Right lobe of liver (tissue), 6 donors: ENCODE measurements at places on chromosomes 4 and X.
A peak's percentile ranks its signal among the peaks of the same experiment; 100 is the strongest.

- no peak overlapping the region for H3K4me3 ChIP-seq
- H3K36me3 ChIP-seq, result no peaks in the 10 kb centered on the region
- no peak overlapping the region for H3K27ac ChIP-seq
- no peaks in the 10 kb centered on the region for H3K4me1 ChIP-seq
- no peaks in the 10 kb centered on the region for H3K27me3 ChIP-seq
- DNase-seq, result no peak
Observed at GRCh38 chrX:128599632-128600031, 547.4 kb upstream of the ACTRT1 start.

- no peaks in the 10 kb centered on the region for H3K27me3 ChIP-seq
- H3K4me1 ChIP-seq, result no peaks in the 10 kb centered on the region
- H3K36me3 ChIP-seq, result no peaks in the 10 kb centered on the region
- H3K4me3 ChIP-seq, result no peak overlapping the region
- H3K27ac ChIP-seq, result no peak overlapping the region
Observed at GRCh38 chr4:58602731-58603359, 1492.7 kb upstream of the IGFBP7 start.

DNA sequence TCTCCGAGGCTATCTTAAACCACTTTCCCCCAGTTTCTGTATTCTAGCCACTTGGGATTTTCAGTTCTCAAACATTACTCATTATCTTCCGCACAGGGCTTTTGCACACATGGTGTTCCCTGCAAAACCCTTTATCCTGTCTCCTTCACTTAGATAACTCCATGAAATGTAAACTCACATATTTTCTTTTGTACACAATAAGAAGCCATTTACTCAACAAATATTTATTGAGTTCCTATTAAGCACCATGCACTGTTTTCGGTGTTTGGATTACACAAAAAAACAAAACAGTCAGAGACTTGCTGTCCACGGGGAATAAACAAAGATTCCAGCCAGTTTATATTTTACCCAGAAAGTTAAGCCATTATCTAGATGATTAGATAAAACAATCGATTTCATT, 42.5 kb upstream of the UNC5C start:
- no peaks in the 10 kb centered on the region for H3K36me3 ChIP-seq
- H3K4me3 ChIP-seq, result no peak overlapping the region
- no peak overlapping the region for H3K27ac ChIP-seq
- no peaks in the 10 kb centered on the region for H3K27me3 ChIP-seq
- no peak for DNase-seq
- no peaks in the 10 kb centered on the region for H3K4me1 ChIP-seq

DNA sequence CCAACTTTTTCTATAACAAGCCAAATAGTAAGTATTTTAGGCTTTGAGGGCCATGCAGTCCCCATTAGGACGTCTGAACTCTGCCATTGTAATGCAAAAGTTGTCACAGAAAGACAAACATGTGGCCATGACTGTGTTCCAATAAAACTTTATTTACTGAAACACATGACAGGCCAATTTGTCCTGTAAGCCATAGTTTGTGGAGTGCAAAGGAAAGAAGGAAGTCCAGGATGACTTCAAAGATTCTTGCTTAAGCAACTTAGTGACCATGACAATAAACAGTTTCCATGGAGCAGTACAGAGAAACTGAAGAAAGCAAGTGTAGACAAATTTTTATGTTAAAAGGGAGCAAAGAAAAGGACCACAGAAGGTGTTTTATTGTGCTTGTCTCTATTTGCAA, 35.0 kb upstream of the MYOZ2 start:
- DNase-seq, result no peak
- H3K27ac ChIP-seq, result no peak overlapping the region
- no peak overlapping the region for H3K4me3 ChIP-seq

GRCh38 chr4:1187182-1187581, 14.8 kb upstream of the SPON2 start:
- peaks cover 6% of the 10 kb centered on the region for H3K4me1 ChIP-seq
- no peak for DNase-seq
- H3K36me3 ChIP-seq, result no peaks in the 10 kb centered on the region
- no peak overlapping the region for H3K27ac ChIP-seq

GRCh38 chr4:176837169-176837895, 44.6 kb upstream of the VEGFC start:
- H3K4me3 ChIP-seq, result no peak overlapping the region
- no peaks in the 10 kb centered on the region for H3K4me1 ChIP-seq
- H3K27me3 ChIP-seq, result no peaks in the 10 kb centered on the region
- no peak for DNase-seq
- H3K36me3 ChIP-seq, result no peaks in the 10 kb centered on the region
- H3K27ac ChIP-seq, result no peak overlapping the region

- no peak for DNase-seq
- H3K36me3 ChIP-seq, result no peaks in the 10 kb centered on the region
Observed at GRCh38 chrX:43745938-43746721, 90.0 kb downstream of the MAOA start.

GRCh38 chrX:122133478-122133877, 1050.6 kb upstream of the GRIA3 start:
- no peak overlapping the region for H3K27ac ChIP-seq
- H3K36me3 ChIP-seq, result no peaks in the 10 kb centered on the region
- H3K27me3 ChIP-seq, result no peaks in the 10 kb centered on the region
- H3K4me1 ChIP-seq, result no peaks in the 10 kb centered on the region
- no peak overlapping the region for H3K4me3 ChIP-seq
- DNase-seq, result no peak

GRCh38 chr4:141686146-141686775, 49.9 kb downstream of the IL15 start:
- no peak overlapping the region for H3K27ac ChIP-seq
- DNase-seq, result no peak
- no peaks in the 10 kb centered on the region for H3K36me3 ChIP-seq
- H3K27me3 ChIP-seq, result no peaks in the 10 kb centered on the region

DNA sequence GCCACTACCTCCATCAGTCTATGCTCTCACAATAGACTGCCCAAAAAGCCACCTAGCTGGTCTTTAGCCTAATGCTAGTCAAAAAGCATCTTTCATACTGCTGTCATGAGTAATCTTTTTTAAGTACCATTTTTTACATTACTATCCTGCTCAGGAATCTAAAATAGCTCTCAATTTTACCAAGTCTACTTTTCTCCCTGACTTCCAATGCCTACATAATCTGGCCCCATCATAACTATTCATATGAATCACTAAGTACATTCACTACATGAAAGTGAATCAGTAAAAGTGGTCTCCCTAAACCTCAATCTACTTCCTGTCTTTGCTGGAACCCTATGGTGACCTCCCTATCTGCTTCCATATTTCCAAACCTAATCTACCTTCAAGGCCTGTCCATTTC, 105.9 kb downstream of the THOC2 start:
- no peak for DNase-seq
- no peak overlapping the region for H3K27ac ChIP-seq
- peaks cover 10% of the 10 kb centered on the region for H3K36me3 ChIP-seq
- no peaks in the 10 kb centered on the region for H3K27me3 ChIP-seq

GRCh38 chrX:124240422-124240821, 92.0 kb upstream of the TEX13D start:
- no peaks in the 10 kb centered on the region for H3K27me3 ChIP-seq
- no peak overlapping the region for H3K4me3 ChIP-seq
- H3K4me1 ChIP-seq, result no peaks in the 10 kb centered on the region
- no peaks in the 10 kb centered on the region for H3K36me3 ChIP-seq
- no peak for DNase-seq

GRCh38 chr4:155403886-155404285, 27.1 kb upstream of the MAP9 start:
- H3K27me3 ChIP-seq, result no peaks in the 10 kb centered on the region
- no peaks in the 10 kb centered on the region for H3K4me1 ChIP-seq
- no peak overlapping the region for H3K27ac ChIP-seq
- no peak overlapping the region for H3K4me3 ChIP-seq
- H3K36me3 ChIP-seq, result no peaks in the 10 kb centered on the region

- no peaks in the 10 kb centered on the region for H3K27me3 ChIP-seq
- no peak for DNase-seq
- no peak overlapping the region for H3K27ac ChIP-seq
- no peak overlapping the region for H3K4me3 ChIP-seq
- peaks cover 25% of the 10 kb centered on the region for H3K36me3 ChIP-seq
Observed at GRCh38 chrX:154776753-154777152, 14.1 kb downstream of the DKC1 start.

DNA sequence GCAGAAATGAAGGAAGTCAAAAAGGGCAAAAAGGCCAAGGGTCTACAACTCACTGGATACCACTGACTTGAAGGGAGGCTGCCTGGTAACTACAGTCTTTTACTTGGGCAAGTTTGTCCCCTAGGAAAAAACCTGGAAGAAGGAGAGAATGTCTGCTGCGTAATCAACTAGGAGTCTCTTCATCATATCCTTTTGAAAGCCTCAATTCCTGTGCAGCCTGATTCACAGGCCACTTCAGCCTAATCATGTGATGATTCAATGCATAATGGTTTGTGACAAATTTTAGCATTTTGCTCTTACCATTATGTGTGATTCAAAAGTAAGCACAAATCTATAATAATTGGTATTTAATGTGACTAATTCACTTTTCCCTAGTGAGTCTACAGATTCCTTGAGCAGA, 273.6 kb downstream of the FRMPD4 start:
- H3K4me1 ChIP-seq, result no peaks in the 10 kb centered on the region
- no peaks in the 10 kb centered on the region for H3K27me3 ChIP-seq
- DNase-seq, result no peak
- H3K27ac ChIP-seq, result no peak overlapping the region
- no peak overlapping the region for H3K4me3 ChIP-seq
- no peaks in the 10 kb centered on the region for H3K36me3 ChIP-seq

DNA sequence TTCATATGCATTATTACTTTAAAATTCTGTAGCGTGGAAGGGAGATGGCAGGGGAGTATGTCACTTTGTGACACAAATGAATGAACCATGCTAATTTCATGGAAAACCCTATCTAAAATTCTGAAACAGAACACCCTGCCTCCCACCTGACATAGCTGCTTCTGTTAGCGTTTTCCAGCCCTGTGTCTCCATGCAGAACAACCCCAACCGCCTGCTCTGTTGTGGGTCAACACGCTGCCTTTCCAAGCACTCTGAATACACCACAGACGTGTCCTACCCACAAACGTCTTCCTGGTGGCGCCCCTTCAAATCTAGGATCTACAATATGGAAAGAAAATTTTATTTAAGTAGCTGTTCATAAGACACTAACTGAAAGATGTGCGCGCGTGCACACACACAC, 238.6 kb downstream of the TRIML1 start:
- H3K4me3 ChIP-seq, result no peak overlapping the region
- no peaks in the 10 kb centered on the region for H3K36me3 ChIP-seq
- H3K27ac ChIP-seq, result no peak overlapping the region

DNA sequence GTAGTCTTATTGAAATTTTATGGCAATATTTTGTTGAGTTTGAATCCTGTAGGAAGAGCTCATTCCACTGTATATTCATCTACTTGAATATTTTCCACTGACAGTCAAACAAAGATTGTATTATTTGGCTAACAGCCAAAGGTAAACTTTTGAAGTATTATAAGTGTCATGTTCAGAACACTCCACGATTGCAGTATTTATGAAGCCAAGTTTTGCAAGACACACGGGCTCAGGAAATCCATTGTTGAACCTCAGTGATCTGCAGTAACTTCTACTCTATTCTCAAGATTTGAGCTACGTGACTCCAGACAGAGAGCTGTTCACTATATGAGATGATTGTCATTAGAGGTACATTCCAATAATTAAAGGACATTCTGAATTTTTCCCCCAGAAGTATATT, 302.7 kb upstream of the ADGRL3 start:
- no peaks in the 10 kb centered on the region for H3K4me1 ChIP-seq
- no peaks in the 10 kb centered on the region for H3K36me3 ChIP-seq
- no peak overlapping the region for H3K4me3 ChIP-seq

GRCh38 chr4:76194325-76194724, 19.3 kb downstream of the SCARB2 start:
- H3K36me3 ChIP-seq, result no peaks in the 10 kb centered on the region
- peak overlapping the region; percentile 40 for H3K4me3 ChIP-seq
- H3K27ac ChIP-seq, result peak overlapping the region; percentile 89
- H3K27me3 ChIP-seq, result no peaks in the 10 kb centered on the region
- H3K4me1 ChIP-seq, result peaks cover 68% of the 10 kb centered on the region

DNA sequence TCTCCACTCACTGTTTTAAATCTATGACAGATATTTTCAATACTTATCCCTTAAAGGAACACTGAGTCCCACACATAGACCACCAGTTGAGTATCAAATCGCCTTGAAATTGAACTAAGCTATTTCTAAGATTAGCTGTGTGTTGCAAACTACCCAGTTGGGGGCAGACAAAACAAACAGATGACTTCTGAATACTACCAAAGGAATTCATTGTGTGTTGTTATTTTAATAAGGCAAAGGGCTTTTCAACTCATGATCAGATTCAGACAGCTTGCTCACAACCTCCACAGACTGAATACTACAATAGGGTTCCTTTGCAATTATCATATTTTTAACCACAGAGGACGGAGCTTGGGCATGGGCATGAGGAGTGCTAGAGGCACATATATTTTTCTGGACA, 283.0 kb upstream of the GPC4 start:
- no peaks in the 10 kb centered on the region for H3K36me3 ChIP-seq
- H3K4me1 ChIP-seq, result no peaks in the 10 kb centered on the region
- H3K27me3 ChIP-seq, result no peaks in the 10 kb centered on the region
- DNase-seq, result no peak
- H3K27ac ChIP-seq, result no peak overlapping the region
